Stimulated activated memory B cell treated with anti-CD40 and anti-IgM and Interleukin-4, amounts not matched to agents 10 μg/mL and 1 μg/mL and 100 μg/mL, for 72 hours (primary cell): ENCODE measurements at places on chromosomes 2 and 18.

- ATAC-seq: no peak
Measured at GRCh38 chr2:206063635-206064034, 22.3 kb downstream of the INO80D start.

GRCh38 chr18:44265437-44265836 lies 415.3 kb upstream of the SETBP1 start:
- ATAC-seq: no peak

- ATAC-seq: no peak
Measured at GRCh38 chr2:16614314-16614860, 51.2 kb downstream of the CYRIA start.

GRCh38 chr18:28409811-28410210 lies 232.9 kb upstream of the CDH2 start:
- no peak for ATAC-seq

DNA sequence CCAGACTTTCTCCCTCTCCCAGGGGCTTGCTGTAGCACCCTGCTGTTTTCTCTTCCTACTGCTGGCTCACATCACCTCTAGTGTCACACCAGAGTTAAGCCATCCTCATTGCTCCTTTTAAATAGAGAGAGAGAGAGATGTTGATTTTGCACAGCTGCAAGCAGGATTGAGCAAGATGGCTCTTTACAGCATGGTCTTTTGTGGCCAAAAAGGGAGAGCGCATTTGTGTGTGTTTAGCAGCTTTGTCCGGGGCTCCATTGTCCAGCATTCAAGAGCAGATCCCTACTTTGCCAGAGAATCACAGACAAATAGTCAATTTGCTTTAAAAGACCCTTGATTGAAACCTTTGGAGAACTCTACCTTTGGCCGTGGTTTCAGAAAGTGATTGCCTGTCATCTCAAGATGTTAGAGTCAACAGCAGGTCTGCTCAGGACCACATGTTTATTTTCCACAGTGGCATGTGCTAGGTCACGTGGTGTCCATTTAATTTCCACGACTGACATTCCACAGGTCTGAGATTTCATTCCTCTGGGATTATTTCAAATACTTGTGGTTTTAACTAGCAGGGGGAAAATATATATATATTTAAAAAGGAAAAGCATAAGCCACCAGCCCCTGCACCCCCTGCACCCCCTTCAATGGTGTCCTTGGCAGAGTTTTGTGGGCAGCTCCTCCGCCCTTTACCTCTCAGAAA lies 359.9 kb upstream of the SLC14A2 start:
- ATAC-seq: no peak

DNA sequence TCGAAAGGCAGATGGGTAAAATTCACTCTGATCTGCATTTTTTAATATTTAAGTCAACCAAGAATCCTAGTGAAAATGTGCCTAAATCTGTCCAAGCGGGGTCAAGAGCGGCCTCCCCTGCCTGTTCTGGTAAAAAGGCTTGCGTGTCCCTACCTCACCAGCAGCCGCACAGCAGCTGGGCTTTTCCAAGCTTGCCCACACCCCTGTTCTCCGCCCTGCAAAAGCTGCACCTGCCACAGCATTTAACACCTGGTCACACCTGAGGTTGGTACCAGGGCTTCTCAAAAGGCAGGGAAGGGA lies 25.8 kb upstream of the TMEM182 start:
- peak; percentile 62 for ATAC-seq

- ATAC-seq: no peak
Measured at GRCh38 chr2:96602330-96602823, 35.7 kb downstream of the KANSL3 start.

GRCh38 chr2:120905298-120905697 lies 169.6 kb downstream of the GLI2 start:
- ATAC-seq: no peak

- no peak for ATAC-seq
Measured at GRCh38 chr2:7121851-7122250, 204.6 kb downstream of the RNF144A start.

GRCh38 chr18:73724958-73725357 lies 422.7 kb downstream of the FBXO15 start:
- no peak for ATAC-seq

- ATAC-seq: no peak
Measured at GRCh38 chr2:164593959-164594358, 27.3 kb downstream of the GRB14 start.

GRCh38 chr2:239786791-239787190 lies 238.4 kb downstream of the NDUFA10 start:
- ATAC-seq: no peak

DNA sequence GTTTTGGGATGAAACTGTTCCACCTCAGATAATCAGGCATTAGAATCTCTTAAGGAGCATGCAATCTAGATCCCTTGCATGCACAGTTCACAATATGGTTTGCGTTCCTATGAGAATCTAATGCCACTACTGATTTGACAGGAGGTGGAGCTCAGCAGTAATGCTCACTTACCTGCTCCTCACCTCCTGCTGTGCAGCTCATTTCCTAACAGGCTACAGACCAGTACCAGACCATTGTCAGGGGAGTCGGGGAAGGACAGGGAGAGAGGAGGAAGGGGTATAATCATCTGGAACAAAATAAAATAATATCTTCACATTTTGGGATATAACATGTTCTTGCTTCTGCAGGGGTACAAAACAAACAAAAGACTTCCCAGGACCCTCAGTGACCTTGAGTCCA lies 532.0 kb upstream of the FSHR start:
- no peak for ATAC-seq

DNA sequence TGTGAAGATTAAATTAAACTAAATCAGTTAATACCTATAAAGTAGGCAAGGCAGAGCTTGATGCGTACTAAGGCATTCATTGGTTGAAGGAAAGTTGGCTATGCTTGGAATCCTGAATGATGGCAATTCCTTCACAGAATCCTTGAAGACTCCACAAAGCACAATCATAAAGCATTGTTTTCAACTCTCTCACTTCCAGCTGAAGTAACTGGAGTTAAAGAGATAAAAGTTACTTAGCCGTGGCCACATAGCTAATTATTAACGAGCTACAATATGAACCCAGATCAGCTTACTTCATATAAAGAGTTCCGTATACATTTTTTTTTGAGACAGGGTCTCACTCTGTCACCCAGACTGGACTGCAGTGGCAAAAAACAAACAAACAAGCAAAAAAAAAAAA lies 483.9 kb upstream of the DDX18 start:
- no peak for ATAC-seq

GRCh38 chr2:6010163-6010562 lies 318.0 kb downstream of the SOX11 start:
- ATAC-seq: no peak

GRCh38 chr2:97911206-97911921 lies 84.4 kb downstream of the TMEM131 start:
- peak; percentile 90 for ATAC-seq
